ENCODE measurements at places on chromosomes 12 and 14.
A peak's percentile ranks its signal among the peaks of the same experiment; 100 is the strongest.

DNA sequence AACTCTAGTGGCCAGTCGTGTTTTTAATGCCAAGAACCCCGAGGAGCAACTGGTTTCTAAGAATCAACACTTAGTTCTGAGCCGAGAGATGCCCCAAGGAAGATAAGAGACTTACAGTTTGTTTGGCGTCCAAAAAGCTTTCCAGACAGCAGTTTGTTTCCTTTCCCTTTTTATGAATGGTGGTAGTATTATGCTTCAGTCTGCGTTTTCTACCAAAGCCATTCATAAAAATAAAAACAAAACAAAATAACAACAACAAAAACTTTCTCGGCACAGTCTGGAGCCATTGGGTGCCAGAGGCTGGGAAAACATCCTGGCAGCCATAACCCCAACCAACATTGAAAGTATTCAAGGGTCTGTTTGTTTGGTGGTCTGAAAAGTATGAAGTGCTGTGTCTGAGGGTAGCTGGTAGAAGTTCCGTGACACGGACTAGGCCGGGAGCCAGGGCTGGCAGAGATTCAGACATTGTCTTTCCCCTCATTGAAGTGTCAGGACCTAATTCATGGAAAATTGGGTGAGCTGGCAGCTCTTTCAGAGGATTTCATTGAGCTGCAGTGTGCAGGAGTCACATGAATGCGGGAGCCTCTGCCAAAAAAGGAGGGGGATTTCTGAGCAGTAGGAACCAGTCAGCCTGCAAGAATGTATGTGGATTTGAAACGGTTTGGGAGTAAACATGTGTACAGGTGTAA is 124.2 kb downstream of the HMGA2 start:
- peak; percentile 89 for DNase-seq

GRCh38 chr14:31968956-31969698 is 108.0 kb upstream of the ARHGAP5 start:
- DNase-seq = no peak

- DNase-seq = peak; percentile 95
These were observed at the start of gene CCND2 for GRCh38 chr12:4273652-4274395. TSS of gene CCND2 (plus strand) at chr12:4273762. CDS start at chr12:4274041, 279 bp downstream.

- DNase-seq = peak; percentile 70
These were observed 37.3 kb upstream of the RCOR1 start for GRCh38 chr14:102554821-102555819.

DNA sequence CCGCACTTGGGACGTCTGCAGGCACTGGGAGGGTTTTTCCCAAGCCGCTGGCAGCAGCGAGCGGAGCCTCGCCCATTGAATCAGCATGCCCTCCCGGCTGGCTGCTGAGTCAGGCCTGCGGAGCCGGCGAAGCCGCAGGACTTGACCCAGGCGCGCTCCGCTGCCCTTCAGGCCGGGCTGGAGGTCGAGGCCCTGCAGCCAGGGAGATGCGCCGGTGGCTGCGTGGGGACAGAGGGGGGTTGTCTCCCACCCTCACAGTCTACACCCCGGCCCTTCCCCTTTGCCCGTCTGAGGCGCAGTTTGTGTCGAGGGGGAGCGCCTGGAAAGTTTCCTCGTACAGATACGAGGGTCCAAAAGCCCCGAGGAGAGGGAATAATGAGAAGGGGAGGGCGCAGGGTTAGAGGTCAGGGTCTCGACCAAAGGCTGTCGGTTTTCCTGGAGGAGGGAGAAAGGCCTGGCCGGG is 759 bp upstream of the KLC1 start:
- peak; percentile 87 for DNase-seq

DNA sequence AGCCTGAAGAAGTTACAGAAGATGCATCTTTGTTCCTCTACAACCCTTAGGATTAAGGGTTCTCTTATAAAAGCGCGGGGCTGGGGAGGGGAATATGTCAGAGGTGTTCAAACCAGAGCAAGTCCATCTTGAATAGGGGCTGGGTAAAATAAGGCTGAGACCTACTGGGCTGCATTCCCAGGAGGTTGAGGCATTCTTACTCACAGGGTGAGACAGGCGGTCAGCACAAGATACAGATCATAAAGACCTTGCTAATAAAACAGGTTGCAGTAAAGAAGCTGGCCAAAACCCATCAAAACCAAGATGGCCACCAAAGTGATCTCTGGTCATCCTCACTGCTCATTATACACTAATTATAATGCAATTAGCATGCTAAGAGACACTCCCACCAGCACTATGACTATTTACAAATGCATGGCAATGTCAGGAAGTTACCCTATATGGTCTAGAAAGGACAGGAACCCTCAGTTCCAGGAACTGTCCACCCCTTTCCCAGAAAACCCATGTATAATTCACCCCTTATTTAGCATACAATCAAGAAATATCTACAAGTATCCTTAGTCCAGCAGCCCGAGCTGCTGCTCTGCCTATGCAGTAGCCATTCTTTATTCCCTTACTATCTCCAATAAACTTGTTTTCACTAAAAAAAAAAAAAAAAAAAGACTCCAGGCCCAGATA is 108.1 kb upstream of the FOXN3 start:
- no peak for DNase-seq

GRCh38 chr12:54349679-54350078 is 14.6 kb downstream of the GPR84 start:
- no peak for DNase-seq

DNA sequence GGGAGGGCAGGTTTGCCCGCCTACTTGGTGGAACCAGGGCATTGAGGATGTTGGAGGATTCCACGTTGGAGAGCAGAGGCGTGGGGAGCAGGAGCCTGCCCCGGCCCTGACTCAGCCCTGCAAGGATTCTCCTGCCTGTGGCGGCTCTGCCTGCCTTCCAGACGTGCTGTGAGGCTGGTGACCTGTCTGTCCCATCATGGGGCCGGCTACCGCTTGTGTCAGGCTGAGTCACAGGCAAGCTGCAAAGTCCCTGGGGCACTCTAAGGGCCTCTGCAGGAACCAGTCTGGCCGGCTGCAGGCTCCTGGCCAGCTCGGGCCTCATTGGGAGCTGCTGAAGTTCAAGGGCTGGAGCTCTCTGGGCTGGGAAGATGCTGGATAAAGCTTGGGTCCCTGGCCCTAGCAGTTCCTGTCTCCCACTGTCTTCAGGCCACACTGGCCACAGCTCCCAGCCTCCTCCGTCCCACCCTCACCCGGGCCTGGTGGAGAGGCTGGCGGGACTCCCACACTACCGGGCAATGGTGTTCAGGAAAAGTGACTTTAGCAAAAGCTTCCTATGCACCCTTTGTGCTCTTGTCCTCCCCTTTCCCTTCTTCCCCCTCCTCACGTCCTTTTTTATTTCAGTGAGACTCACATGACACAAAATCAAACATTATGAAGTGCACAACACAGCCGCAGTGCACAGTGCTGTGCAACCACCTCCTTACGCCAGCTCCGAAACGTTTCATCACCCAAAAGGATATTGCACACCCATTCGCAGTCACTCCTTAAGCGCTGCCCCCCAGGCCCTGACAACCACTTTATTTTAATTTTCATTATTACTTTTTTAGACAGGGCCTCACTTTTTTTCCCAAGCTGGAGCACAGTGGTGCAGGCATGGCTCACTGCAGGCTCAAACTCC is 22.0 kb upstream of the ULK1 start:
- DNase-seq = no peak

- no peak for DNase-seq
These were observed 2.1 kb downstream of the SLC8B1 start for GRCh38 chr12:113332688-113333417.

GRCh38 chr12:53419756-53420155 is 3.9 kb upstream of the AMHR2 start:
- DNase-seq = no peak

DNA sequence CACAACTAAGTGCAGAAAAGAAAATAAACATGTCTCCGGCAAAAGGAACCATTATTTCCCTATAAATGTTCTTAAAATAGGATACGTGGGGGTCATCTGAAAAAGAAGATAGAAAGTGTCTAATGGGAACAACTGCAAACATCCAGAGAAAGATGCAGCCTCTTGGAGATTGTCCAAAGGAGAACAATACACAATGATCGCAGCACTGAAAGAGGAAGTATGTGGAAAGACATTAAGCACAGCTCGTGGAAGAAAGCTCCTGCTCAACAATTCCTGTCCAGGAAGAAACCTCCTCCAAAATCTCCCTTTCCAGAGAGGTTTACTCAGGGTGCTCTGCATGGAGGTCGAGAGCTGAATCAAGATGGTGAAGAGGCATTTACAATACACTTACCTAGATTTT is 2.5 kb upstream of the LALBA start:
- DNase-seq = no peak

- DNase-seq = peak; percentile 81
These were observed 44.8 kb downstream of the FOXN4 start for GRCh38 chr12:109264095-109264942.

- no peak for DNase-seq
These were observed 39.6 kb upstream of the SFSWAP start for GRCh38 chr12:131671276-131671675.

Data from sciatic nerve (tissue), 2 donors.